ENCODE measurements at places on chromosomes 2 and 18.

GRCh38 chr2:129611471-129611870, 368.0 kb upstream of the RAB6C start:
- DNase-seq: no peak

- no peak for DNase-seq
These were observed 51.0 kb downstream of the ACTR3 start for GRCh38 chr2:113940891-113941290.

- no peak for DNase-seq
These were observed 621.6 kb upstream of the LRRTM1 start for GRCh38 chr2:80926168-80926567.

DNA sequence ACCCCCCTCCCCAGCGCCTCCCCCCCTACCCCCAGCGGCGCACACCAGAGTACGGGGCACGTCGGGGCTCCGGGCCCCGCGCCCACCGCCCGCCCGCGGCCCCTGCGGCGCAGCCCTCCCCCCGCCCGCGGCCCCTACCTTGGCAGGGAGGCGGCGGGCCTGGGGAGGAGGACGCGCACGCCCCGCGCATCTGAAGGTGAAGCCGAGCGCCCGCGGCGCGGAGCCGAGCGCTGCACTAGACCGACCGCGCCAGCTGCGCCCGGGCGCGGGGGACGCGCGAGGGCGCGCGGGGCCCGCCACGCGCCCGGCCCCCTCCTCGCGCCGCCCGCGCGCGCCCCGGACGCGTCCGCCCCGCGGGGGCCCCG, at the start of gene ZNF516:
Gene ZNF516, minus strand, starts transcription at position 237 of the 365 bp plus-strand sequence. CDS start 52,188 bp downstream, outside the sequence.
- DNase-seq: no peak

GRCh38 chr2:112314856-112315255, 39.5 kb downstream of the ZC3H6 start:
- no peak for DNase-seq

- no peak for DNase-seq
These were observed 116.9 kb upstream of the SCN7A start for GRCh38 chr2:166610913-166611305.

GRCh38 chr2:135799738-135800137, 37.2 kb downstream of the LCT start:
- no peak for DNase-seq

GRCh38 chr2:210515911-210516310, 39.4 kb upstream of the LANCL1 start:
- no peak for DNase-seq
